HCEC 1CT (cell line): ENCODE measurements at places on chromosomes 2 and 18.

- no peak for DNase-seq
Measured at GRCh38 chr2:71697106-71698004, 244.0 kb downstream of the DYSF start.

GRCh38 chr2:196174404-196174803, 3.0 kb upstream of the STK17B start:
- no peak for DNase-seq

GRCh38 chr2:227248876-227249275, 76.2 kb upstream of the MFF start:
- DNase-seq = no peak

DNA sequence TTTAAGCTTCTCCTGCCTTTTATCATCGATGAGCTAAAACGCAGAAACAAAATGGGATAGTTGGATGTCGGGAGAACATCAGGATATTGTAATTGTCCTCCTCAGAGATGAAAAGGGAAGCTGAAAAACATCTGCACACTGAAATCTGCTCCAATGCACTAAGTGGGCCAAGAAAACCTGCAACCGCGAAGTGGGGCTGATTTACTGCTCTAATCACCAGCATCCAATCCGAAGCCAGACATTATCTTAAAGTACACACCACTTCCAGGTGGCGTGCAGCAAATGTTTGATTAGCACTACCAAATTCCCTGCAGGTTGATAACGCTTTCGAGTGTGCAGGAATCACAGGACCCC, 230.3 kb upstream of the SLC14A2 start:
- no peak for DNase-seq

- peak; percentile 30 for DNase-seq
Measured at GRCh38 chr2:228527197-228527881, 345.9 kb upstream of the SPHKAP start.

DNA sequence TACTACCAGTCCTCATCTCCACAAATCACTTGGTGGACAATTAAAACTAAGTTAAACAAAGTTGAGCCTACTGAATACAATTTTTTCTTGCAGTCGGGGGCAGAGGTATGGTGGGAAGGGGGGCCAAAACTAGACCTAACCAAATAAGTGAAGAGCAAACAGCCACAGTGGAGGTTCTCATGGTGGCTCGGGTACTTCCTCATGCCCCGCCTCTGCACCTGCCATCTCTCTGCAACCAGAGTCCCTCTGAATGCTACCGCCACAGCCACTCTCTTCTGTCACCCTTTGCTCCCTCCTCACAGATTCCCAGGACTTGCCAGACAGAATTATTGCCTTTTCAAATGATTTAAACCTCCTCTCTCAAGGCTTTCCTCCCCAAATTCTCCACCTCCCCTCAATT, 204.2 kb downstream of the TMEM247 start:
- DNase-seq = no peak

DNA sequence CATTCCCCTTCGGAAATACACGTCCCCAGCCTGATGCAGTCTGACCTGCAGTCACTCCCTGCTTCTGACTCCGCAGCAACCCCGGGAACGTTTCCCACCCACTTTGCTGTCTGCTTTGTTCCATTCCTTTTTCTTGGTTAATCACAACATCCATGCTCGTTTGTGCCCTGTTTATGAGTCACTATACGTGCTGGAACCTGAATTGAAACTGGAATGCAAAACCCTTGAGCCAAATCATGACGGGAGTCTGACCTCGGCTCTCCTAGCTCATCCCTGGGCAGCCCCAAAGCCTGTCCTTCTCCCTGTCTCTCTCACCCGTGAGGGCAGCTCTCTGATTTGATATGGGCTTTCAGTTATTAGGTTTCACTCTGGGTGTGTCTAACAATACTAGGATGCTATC, 57.1 kb upstream of the RNF152 start:
- DNase-seq = peak; percentile 3

GRCh38 chr2:30398084-30398873, 48.8 kb upstream of the LCLAT1 start:
- DNase-seq = peak; percentile 62

DNA sequence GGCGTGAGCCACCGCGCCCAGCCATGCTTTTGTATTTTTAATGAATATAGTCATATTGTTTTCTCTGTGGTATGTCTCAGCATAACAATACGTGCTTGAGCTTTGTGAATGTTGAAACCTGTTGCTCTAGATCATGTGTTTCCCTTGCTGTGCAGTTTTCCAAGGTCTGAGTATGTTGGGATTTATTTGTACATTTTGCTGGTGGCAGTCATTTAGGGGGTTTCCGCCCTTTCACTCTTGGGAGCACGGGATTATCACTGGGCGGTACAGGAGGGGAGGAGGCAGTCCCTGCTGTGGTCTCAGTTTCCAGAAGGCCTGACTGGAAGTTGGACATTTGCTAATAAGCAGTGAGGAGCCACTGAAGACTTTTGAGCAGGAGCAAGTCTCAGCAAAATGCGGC, 24.9 kb upstream of the CATIP start:
- no peak for DNase-seq

DNA sequence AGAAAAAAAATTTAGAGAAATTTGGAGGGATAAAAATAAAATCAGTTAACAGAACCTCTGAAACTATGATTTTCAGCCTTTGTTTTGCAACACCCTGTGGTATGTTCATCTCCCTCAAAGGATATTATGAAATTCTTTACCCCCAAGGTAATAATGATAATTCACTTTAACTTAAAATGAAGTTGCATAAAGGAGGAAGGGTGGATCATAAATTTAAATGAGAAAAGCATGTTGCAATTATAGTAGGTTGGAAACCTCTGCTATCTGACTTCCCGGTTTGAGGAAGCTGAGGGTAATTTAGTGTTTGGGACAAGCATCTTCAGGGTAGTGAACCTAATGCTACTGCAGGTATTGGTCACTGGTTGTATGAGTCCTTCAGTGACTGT, 102.9 kb downstream of the BABAM2 start:
- DNase-seq = no peak

GRCh38 chr2:46077522-46078107, 219.6 kb upstream of the EPAS1 start:
- DNase-seq = no peak

DNA sequence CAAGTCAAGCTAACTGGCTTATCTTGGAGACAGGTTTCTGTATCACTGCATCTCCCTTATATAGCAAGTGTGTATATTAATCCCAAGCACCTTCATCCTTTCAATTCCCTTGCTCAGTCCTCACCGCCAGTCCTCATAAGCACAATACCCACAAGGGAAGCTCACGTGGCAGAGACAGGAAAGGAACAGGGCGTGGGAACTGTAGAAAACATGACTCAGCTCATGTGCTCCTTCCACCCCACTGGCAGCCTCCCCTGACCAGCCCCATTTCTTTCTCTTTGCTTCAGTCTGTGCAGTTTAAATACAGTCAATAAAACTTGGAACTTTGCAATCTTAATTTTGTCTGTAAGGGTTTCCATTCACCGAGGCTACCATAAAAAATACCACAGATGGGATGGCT, 36.5 kb upstream of the CDH19 start:
- no peak for DNase-seq

DNA sequence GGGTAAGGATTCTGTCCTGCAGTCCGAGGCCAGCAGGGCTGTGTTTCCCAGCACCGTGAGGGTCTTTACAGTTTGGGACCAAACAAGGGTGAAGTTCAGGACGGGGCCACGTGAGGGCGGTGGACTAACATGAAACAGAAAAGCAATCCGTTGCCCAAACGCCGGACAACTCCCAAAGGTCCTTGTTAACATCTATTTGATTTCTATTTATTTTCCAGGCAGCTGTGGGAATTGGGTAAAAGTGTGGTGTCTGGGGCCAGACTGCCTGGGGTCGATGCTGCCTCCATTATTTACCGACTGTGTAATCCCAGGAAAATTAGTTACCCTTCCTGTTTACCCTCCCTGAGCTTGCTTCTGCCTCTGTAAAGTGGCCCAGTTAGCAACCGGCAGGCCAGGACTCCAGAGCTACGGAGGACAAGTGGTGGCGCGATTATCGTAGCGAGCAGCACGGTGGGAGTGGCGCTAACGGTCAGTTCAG, 66.3 kb upstream of the TCF7L1 start:
- DNase-seq = peak; percentile 68

DNA sequence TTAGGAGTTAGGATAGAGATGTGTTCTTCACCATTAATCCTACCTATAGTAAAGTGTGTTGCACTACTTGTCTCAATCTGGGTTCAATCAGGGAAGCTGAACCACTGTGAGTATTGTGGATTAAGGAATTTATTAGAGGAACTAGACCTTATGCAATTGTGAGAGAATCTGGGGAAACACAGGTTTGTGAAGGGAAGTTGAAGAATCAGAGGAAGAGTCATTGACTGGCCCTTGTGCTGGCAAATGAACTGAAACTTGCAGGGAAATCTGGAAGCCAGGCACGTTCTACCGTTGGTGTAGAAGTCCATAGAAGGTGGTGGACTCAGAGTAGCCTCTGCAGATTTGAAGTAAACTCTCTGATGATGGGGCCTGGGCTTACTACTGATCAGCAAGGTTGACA, 44.7 kb upstream of the HK2 start:
- DNase-seq = no peak

GRCh38 chr18:10036479-10036878, 122.7 kb downstream of the VAPA start:
- no peak for DNase-seq

- no peak for DNase-seq
Measured at GRCh38 chr2:212289301-212289700, 249.3 kb downstream of the ERBB4 start.

DNA sequence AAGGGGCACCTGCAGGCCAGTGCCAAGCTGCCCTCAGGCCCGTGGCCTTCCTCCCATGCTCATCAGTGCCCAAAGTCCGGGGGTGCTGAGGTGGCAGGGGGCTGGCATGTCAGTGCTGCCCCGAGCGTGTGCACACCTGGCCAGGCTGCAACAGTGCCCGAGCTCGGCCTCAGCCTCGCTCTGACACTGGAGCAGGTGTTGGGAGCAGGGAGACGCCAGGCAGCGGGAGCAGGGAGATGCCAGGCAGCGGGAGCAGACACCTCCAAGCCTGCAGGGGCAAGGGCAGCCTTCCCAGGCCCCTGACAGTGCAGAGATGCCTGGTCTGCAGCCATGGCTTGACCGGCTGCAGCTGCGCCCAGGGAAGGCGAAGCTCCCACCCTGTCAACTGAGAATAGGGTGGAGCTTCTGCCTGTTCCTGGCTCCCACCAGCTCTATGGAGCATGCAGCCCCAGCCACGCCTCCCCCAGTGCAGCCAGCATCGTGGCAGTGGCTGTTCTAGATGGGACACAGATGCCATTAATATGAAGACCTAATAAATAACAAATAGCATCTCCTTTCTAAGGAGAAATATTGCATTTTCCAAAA, 82.4 kb downstream of the DTNB start:
- no peak for DNase-seq

GRCh38 chr2:231348704-231349373, 46.7 kb upstream of the B3GNT7 start:
- DNase-seq = no peak

DNA sequence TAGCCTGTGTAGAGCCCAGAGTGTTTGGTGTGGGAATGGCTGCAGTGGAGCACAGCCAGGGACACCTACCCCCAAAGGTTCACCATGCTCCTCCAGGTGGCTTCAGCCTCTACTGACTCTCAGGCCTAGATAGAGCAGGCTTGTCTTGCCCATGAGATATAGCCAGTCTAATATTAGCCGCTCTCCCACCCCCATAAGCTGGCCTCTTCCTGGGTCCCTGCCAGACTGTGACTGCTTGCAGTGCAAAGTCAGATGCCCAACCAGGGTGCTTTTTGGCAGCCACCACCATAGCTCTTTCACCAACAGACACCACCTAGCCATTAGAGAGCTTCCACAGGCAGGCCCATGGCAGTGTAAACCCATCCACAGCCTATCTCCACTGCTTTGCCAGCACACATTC, 405.3 kb downstream of the MBD2 start:
- DNase-seq = no peak

DNA sequence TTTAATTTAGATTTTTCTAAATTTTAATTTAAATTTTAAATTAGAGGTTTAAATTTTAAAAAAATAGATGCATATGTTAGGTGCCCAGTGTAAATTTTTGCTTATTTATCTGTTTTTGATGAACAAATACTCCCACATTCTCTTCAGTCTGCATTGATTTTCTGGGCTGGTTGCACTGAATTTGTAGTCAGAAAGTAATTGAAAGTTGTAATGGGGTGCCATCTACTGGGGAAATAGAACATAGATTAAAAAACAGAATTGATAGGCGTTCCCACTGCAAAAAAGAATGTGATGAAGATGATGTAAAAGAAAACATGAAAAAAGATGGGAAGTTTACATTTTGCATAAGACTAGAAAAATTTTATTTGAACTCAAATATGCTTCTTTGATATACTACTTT, 51.7 kb upstream of the CCDC85A start:
- peak; percentile 49 for DNase-seq

DNA sequence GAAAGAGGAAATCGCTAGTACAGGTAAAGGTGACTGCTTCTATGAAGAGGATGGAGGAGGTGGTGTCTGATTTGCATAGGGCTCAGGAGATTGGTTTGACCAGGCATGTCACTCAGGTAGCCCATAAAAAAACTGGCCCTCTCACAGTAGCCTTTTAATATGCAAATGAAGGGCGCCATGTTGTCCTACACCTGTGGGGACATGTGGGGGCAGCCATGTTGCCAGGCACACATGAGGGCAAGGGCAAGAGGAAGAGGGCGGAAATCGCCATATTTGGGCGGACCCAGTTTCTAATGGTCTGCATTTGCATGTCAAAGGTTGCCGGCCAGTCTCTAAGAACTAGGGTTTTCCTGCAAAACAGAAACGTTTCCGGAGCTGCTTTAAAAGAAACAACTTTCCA, 1330.6 kb downstream of the DSC3 start:
- DNase-seq = no peak

DNA sequence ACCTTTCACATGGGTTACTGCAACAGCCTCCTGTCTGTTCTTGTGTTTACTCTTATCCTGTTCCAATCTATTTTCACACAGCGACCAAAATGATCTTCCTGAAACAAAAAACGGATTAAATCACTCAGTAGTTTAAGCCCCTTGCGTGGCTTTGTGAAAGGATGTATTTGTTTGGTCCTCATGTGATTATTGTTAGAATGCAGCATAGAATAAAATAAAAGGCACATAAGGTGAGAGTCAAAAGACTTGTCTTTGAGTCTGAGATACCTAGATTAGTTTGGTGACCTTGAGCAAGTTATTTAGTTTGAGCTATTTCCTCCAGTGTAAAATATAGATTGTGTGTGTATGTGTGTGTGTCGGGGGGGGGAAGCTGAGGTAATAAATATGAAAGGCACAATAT, 72.4 kb downstream of the EML4 start:
- DNase-seq = no peak

DNA sequence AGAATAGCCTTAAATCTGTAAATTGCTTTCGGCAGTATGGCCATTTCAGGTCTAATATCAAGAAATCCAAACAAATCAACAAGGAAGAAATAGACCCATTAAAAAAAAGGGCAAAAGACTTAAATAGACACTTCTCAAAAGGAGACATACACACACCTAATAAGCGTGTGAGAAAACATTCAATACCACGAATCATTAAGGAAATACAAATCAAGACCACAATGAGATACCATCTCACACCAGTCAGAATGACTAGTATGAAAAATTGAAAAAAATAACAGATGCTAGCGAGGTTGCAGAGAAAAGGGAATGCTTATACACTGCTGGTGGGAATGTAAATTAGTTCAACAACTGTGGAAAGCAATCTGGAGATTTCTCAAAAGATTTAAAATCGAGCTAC, 243.2 kb downstream of the DSEL start:
- DNase-seq = no peak

GRCh38 chr18:67373636-67374035, 142.9 kb downstream of the DSEL start:
- no peak for DNase-seq

GRCh38 chr18:54777118-54777791, 51.0 kb upstream of the RAB27B start:
- no peak for DNase-seq
